ENCODE measurements at places on chromosomes 12 and 14.

GRCh38 chr14:96861568-96862310 lies 64.6 kb downstream of the VRK1 start:
- DNase-seq = no peak

- no peak for DNase-seq
Measured at GRCh38 chr14:77347751-77348150, 26.9 kb downstream of the GSTZ1 start.

GRCh38 chr14:35534208-35534872 lies 376 bp downstream of the INSM2 start:
- no peak for DNase-seq

DNA sequence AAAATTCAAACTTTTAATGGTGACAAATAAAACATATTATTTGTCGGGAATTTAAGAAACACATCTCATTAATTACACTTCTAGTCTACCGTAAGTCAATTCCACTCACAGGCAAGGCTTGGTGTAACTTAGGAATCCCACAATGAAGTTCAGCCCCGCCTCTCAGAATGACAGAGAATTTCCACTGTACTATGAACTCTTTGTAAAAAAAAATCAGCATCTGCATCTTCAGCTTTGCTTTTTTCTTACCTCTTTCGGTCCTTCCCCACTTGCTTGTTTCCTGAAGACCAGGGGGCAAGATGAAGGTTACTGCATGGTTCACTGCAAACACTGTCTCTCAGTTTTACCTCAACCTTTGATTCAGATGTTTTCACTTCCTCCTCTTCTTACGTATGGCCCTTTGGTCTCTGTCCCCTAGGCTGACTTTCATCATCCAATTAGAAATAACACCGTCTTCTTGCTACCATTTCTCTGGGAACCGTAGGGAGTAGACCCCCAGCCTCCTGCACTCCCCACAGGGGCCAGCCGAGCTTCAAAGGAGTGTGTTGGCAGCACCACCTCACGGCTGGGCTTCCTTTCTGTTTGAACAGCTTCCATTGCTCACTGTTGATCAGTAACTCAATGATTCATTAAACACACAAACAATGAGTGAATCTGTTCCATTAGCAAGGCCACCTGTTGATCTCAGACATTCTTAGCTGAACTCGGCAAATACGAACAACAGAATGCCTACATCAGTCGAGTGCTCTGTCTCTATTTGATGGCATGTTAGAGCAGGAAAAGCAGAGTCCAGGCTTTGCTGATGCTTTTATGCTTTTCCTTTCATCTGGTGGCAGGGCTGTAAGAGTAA lies 343.0 kb downstream of the BMP4 start:
- peak; percentile 48 for DNase-seq

DNA sequence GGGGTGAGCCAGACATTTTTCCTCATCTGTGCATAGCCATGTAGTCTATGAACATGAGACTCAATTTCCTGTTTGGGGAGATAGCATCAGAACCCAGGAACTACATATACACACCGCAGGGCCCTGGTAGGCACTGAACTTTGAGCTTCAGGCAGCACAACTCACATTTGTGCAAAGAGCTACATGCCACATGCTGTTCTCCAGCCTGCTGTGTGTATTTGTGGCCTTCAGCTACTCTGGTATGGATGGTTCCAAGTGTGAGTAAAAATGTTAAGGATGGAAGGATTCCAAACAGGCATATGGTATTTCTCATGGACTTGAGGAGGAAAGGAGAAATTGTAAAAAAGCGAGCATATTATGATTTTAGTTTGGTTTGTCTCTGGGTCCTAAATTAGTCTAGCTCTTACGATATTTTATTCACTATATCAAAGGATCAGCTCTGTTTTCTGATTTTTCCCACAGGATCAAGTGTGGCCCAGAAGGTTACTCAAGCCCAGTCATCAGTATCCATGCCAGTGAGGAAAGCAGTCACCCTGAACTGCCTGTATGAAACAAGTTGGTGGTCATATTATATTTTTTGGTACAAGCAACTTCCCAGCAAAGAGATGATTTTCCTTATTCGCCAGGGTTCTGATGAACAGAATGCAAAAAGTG lies 422.4 kb upstream of the OR4E1 start:
- DNase-seq = no peak

DNA sequence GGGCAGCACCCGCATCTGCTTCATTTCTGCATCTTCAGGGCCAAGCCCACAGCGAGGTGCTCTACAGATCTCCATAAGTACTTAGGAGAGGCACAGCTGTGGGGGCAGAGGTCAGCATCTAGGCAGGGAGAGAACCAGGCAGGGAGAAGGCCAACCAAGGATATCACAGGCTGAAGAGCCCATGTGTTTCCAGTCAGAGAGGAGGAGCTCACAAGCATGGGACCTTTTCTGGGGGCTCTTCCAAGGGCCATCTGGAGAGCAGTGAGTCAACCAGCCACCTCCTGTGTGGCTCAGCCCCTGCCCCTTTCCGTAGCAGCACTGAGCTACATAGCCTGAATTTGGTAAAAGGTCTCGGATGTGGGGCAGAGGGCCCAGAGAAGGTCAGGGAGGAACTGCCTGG lies 78.5 kb downstream of the ARL6IP4 start:
- no peak for DNase-seq

GRCh38 chr12:53696655-53697331 lies 20.9 kb upstream of the ATP5MC2 start:
- no peak for DNase-seq
